ENCODE measurements at places on chromosomes 12 and 14.

GRCh38 chr14:73776194-73776537 is 62.0 kb upstream of the PNMA1 start:
- DNase-seq: no peak

- DNase-seq: no peak
Observed at GRCh38 chr12:5294274-5295070, 137.4 kb upstream of the NTF3 start.

DNA sequence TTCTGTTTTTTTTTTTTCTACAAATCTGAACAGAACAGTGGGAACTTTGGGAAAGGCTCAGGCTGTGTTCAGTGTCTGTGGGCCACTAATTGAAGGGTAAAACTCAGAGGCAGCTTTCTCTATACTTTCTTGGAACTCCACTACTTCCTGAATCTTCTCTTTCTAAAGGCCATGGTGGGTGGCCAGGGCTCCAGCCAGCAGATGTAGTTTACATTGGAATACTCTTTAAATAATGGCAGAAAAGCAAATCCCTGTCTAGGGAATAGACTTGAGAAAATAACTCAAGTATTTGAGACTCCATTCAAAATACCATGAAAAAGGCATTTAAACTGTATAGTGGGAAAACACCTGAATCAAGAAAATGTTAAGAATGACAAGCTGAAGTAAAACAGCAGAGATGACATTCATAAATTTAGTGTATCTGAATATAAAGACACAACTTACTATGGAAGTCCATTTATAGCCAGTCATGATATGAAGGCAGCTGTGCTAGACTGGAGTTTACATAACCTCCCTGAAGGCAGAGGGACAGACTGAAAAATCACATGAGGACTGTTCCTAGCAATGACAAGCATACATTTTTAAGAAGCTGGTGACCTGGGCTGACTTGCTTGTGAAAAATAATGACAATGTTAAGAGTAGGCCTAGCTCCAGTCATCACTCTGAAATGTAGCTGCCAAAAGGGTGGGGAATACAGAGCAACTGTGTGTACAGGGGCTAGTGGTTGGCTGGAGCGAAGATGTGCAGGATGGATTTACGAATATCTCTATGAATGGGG is 168.6 kb downstream of the STXBP6 start:
- no peak for DNase-seq

- no peak for DNase-seq
Observed at GRCh38 chr12:130839770-130840404, 837 bp upstream of the STX2 start.

DNA sequence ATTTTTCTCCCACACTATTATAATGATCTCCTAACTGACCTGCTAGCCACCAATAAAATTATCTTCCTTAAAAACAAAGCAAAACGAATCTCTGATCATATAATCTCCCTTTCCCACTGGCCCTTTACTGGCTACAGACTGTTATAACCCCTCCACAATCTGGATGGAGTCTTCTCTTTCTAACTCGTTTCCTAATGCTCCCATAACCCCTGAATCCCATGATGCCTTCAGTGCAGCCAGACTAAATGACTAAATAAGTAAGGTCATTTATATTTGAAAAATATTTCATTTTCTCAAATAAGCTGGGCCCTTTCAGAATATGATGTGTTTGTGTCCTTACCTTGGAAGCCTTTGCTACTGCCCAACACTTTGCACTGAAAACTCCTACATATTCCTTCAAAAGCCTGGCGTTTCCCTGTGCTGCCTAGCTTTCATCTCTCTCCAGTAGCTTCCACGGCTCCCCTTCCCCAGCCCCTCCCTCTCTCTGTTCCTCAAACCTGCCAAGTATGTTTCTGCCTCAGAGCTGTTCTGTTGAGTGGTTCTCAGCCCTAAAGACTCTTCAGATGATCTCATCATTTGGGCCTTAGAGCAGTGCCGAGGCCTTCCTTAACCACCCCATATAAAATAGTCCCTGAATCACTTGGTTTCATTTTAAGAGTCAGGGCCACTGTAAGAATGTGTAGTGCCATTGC is 91.7 kb downstream of the MYRFL start:
- DNase-seq: no peak

DNA sequence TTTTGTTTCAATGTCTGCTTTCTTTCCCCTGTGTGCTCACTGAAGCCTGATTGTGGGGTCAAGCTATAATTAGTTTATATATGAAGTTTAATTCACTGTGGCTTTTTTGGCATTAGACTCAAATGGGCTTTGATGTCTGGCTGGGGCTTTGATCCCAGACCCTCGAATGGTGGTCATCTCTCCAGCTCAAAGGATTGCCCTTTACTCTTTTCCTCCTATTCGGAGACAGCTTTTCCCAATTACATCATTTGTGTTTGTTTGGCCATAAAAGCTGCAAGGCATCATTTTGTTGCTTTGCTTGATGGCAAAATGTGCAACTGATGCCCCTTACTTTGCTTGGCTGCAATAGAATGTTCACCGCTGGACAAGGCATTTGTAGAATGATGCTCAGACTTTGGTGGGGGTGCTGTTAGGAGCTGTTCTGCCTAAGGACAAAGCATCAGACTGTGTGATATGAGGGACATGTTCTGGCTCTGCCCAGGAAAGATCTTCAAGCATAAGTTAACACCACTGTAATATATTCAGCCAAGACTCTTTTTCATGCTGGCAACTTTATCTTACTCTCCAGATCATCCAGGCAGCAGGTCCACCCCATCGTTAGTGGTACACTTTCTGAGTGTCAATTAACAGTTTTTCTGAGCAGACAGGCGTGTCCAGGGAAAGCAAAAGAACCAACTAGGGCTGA is 3.2 kb upstream of the DACT1 start:
- DNase-seq: no peak

DNA sequence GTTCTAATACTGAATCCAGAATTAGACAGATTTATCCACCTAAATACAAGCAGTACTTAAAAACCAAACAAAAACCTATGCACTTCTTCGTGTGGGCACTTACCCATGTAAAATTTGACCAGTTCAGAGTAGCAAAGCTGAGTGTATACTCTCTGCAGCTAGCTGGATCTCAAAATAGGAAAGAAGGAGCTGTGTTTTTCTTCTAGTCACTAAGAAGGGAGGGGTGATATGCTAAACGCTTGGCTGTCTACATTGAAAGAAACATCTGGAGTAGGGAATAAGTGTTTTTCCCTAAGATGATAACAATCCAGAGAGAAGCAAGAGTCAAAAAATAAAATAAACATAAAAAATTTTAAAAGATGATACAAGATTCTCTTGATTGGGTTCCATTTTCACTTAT is 20.0 kb downstream of the RBMS2 start:
- no peak for DNase-seq

DNA sequence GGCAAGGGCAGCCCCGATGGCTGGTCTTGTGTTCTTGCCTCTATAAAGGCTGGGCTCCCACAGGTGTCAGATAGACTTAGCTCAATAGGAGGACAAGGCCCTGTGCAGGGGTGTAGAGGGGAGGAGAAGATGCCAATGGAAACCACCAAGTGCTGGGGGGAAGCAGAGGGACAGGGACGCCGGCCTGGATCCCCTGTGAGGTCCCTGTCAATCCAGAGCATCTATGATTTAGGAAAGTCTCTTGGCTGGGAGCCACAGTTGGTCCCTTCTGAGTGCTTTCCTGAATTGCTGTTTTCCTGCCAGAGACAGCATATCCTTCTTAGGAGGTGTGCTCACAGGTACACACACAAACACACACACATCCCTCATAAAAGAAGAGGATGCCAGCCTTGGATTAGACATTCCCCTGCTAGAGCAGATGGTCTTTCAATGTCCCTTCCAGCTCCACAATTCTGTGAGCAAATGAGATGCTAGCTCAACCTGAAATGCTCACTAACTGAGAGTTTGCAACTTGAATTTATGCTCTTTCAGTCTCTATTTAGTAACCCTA is 62.7 kb downstream of the TTC7B start:
- no peak for DNase-seq

DNA sequence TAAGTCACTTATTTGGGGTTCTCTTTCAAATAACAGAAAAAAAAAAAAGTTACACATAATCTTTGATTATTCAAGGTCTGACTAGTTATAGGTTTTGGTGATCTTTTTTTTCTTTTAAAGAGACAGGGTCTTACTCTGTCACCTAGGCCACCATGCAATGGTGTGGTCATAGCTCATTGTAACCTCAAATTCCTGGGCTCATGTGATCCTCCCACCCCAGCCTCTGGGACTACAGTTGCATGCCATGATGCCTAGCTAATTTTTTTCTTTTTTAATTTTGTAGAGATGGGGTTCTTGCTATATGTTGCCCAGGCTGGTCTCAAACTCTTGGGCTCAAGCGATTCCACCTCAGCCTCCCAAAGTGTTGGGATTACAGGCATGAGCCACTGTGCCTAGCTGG is 56.5 kb upstream of the CFL2 start:
- DNase-seq: no peak

GRCh38 chr12:13769966-13770365 is 211.4 kb downstream of the GRIN2B start:
- DNase-seq: no peak

- peak; percentile 23 for DNase-seq
Observed at GRCh38 chr12:94435511-94435927, 24.1 kb downstream of the CEP83 start.

- no peak for DNase-seq
Observed at GRCh38 chr14:76995279-76996035, 33.1 kb downstream of the IRF2BPL start.

DNA sequence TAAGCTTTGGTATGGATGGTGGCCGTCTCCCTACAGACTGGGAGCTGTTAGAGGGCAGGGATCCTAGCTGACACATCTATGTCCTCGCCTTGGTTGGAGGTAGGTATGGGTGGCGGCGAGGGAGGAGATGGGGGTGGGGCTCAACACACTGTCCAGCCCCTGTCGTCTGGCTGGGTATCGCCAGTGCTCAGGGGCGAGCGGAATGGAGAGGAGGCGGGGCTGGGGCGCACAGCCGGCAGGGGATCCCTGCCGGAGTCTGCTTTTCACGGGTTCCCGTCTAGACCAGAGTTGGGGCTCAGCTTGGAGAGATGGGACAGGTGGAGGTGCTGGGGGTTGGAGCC is 16.1 kb downstream of the TAMALIN start:
- no peak for DNase-seq

DNA sequence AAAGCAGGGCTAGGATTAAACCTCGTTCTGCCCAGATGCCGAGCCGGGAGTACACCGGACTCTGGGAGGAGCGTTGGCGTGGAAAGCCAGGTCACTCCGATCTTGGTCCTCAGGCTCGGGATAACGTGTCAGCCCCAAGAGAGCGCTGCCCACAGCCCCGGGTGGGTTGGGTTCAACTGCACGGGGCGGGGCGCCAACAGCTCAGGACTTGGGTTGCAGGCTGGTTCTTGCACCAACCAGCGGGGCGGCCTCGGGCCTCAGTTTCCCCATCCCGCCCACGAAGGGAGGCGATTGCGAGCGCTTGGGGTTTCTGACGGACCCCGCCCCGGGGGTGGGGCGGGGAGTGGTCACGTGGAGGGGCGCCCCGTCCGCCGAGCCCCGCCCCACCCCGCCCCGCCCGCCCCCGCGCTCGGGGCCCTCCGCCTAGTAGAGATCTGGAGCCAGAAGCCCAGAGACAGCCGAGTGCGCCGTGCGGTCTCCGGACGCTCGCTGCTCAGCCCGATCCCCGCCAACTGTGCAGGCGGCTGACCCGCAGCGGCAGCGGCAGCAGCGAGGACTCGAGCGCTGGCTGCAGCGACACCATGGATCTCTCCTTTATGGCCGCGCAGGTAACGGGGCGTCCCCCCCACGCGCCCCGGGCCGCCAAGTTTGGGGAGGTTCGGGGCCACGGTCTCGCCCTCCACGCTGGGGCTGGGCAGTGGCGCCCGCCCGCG is at the start of gene C14orf132:
Gene C14orf132 (plus strand): TSS at position 443 of the 713 bp plus-strand sequence. CDS start 139 bp downstream, at position 582.
- no peak for DNase-seq

DNA sequence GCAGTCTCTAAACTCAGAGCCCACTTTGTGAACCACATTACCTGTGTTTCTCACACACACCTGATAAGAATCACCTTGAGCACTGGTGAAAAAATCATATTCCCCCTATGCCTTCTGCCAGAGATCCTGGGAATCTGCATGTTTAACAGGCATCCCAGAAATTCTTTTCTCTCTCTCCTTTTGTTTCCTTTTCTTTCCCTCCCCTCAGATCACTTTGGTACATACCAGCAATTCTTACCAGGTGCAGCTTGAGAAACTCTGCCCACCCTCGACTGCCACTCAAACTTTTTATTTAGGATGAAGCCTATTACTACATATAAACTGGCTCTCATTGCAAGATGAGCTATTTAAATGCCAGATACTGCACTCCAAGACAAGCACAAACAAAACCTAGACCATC is 36.0 kb downstream of the HECTD4 start:
- no peak for DNase-seq

DNA sequence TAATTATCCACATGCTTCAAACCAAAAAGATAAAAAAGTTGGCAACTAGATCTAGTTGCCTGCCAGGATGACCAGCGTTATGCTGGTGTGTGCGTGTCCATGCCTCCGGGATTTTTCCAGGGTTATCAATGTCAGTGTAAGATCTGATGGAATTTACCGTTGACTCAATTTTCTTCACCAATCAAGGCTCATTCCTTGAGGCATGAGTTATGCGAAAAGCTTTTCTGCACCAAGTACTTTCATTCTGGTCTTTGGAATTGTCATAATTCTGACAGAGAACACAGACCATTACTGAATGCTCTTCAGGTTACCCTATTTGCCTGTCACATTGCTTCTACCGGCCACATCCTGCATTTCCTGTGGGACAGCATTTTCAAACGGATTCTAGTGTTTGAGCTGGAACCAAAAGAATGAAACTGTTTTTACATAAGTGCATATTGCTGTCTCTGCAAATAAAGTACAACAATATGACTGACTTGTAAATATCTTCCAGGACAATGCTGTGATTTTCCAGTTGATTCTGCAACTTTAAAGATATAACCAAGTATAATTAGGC is 91.8 kb downstream of the DUSP16 start:
- DNase-seq: no peak

GRCh38 chr14:92832137-92832700 is 38.1 kb downstream of the GOLGA5 start:
- no peak for DNase-seq

GRCh38 chr14:104689881-104690711 is 678 bp downstream of the INF2 start:
- DNase-seq: peak; percentile 31

All from SJCRH30 (cell line).